ENCODE measurements at places on chromosomes 2 and 18.

DNA sequence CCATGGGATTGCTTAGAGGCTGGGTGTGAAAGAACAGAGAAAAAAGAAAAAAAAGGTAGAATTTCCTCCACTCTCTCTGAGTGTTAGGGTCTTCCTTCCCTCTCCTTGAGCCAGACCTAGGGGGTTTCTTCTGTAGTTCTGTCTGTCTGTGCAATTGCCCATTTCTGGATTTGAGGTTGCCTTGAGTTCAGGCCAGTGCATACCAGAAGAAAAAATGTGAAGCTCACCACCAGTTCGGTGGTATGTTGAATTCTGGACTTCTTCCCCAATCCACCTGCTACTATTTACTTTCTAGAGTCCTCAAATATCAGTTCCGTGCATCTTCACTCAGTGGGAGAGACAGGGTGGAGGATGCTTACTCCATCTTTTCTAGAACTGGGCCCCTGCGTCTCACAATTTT lies 15.3 kb upstream of the SELENOI start:
- DNase-seq, result no peak

- DNase-seq, result no peak
These were observed 1149.5 kb downstream of the DSC3 start for GRCh38 chr18:29892960-29893558.

- DNase-seq, result no peak
These were observed 24.2 kb upstream of the EFEMP1 start for GRCh38 chr2:55947752-55948151.

DNA sequence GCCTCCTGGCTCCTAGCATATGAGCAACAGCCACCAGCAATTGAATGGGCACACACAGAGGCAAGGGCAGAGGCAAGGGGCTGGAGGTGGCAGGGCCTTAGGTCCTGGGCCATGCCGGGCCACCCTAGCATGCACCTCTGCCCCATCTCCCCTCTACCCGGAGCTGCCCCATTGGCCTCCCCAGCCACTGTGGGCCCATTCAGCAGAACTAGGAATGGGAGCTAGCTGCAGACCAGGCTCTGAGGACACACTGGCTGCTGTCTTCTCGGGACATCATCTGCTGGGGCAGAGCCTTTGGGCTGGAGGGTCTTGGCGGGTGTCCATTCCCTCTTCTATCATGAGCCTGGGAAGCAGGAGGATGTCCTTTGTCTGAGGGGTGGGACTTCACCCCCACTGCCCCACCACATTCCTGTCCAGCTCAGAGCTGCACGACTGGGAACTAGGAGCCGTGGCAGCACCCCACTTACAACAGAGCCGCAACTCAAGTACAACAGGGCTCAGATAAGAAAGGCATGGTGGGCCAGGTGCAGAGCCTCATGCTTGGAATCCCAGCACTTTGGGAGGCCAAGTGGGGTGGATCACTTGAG lies 800 bp downstream of the VIL1 start:
- no peak for DNase-seq

DNA sequence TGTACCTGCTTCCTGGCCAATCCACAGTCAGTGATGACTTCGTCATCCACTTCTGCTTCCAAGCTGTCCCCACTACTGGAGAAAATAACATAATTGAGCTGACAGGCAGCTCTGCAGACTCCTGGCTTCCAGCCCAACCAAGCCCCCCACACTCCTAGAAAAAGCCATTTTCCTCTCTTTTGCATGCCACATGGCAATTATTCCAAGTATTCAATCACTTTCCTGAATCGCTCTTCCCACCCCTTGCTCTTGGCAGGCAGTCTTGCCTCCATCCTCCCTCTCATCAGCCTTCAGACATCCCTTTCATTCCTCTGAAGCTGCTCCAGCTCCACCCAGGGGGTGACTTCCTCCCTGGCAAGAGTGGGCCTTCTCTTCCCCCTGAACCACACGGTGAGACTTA lies 14.3 kb upstream of the ST8SIA5 start:
- no peak for DNase-seq

GRCh38 chr2:101446869-101447268 lies 28.0 kb downstream of the RFX8 start:
- DNase-seq, result no peak

- DNase-seq, result no peak
These were observed 41.3 kb downstream of the RTP5 start for GRCh38 chr2:241910604-241911520.

GRCh38 chr2:111689941-111690340 lies 194.1 kb downstream of the ANAPC1 start:
- DNase-seq, result no peak

DNA sequence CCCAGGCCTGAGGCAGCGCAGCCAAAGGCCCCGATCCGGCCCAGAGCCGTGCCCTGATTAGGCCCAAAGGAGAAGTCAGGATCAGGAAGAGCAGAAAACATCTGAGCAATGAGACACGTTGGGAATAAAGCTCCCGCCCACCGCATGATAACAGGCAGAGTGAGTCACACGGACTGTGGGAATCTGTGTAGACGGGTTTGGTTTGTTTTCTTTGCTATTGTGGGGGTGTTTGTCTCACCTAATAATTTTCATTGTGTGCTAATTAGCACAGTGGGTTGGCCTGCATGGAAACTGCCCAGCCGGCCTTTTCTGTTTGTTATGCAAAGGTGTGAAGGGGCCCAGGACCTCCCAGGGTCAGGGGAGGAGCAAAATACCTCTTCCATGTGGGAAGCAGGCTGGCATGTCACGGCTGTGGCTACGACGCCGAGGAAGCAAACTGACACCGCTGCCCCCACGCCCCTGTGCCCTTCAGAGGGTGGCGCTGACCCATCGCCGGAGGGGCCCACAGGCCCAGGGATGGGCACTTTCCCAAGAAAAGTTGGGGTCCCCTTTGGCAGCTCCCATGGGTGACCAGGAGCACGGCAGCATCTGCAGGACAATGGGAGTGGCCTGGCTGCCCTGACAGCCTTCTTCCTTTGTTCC lies 68.4 kb upstream of the CTDP1 start:
- DNase-seq, result peak; percentile 19

DNA sequence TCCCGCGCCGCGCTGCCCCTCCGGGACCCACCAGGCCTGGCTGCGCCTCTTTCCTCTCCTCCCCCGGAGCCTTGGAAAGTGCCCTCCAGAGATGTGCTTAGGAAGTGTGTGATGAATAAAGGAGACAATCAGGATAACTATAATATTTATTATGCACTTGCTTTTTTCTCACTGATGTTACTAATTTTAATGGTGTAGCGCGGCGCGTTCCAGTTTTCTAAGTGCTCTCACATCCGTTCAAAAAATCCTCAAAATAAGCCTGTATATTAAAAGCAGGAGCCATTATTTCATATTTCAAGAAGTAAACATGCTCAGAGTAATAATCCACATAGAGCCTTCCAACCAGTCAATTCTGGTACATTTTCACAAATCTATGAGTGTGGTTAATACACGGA lies 941 bp upstream of the MPPE1 start:
- no peak for DNase-seq

- DNase-seq, result no peak
These were observed 3.9 kb downstream of the KCNK3 start for GRCh38 chr2:26696351-26696816.

GRCh38 chr2:184129073-184129472 lies 469.3 kb upstream of the ZNF804A start:
- no peak for DNase-seq

DNA sequence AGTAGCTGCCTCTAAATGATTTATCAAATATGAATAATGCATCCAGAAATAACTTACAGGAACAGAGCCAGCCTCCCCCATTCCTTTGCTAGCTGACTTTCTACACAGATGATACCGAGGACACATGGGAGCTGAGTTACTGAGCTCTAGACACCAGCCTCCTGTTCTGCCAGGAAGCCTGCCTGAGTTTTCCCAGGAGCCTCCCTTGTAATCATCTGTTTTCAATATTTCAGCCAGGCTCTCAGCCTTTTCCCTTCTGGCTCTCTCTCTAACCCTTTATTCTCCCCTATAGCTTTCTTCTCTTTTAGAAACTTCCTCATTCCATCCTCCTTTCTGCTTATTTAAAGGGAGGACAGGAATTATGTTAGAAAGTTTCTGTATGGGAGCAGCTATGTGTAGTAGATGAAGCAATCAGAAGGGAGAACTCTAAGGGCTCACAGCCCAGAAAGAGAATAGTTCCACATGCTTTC lies 911.6 kb downstream of the TDRD15 start:
- DNase-seq, result no peak

DNA sequence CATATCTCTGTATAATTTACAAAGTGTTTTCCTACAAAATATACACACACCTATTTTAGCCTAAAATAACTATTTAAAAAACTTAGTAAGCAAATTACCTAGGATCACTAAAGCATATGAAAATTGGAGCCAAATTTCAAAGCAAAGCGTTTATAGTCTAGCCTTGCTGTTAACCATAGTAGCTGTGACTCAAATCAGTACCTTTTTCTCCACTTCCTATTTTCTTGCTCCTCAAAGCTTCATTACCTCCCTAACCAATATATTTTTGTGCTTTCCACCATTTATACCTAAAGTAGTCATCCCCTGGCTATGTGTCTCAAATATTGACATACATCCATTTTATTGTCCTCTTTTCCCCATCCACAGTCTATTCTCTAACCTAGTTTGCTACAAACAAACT lies 73.1 kb downstream of the ERBB4 start:
- no peak for DNase-seq

DNA sequence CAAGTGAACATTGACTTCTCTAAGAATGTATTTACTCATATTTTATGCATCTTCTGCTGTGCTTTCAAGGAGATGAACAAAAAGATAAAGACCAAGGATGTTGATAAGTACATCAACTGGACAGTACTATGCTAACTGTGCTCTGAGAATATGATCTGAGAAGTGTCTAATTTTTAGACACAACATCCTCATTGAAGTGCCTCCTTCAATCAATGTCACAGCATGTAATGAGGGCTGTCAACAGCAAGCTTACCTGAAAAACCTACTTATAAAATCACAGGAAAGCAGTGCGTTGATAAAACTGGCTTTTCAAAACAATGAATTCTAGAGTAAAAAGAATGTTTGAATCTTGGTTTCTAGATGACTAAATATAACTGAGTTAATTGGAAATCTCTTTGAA lies 452.9 kb upstream of the DSEL start:
- no peak for DNase-seq

DNA sequence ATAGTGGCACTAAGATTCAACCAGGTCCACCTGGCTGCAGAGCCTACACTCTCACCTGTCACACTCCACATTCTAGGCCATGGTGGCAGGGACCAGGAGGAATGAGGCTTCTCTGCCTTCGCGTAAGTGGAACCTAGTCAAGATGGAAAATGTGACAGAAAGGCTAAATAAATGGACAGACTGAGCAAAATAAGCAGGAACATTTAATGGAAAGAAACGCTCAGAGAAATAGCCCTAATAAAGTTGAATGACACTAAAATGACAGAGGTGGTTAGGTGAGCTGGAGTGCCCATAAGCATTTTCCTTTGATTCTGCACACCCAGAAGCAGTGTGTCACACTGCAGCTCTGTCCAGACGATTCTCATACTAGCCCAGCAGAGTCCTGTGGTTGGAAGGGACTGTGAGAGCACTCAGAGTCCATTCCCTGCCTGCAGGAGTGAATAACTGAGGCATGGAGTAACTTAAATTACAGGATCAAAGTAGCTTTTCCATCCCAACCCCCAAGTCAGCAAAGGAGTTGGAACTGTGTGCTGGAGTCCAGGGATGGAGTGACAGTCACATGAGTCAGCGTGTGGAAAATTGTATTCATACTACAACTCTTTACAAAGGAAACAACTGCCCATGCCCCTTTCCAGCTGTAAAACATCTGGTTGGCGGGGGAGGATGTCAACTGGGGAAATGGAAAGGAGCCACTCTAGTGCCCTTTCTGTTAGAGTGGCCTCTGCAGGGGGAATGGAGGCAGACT lies 105.4 kb upstream of the LGALSL start:
- DNase-seq, result no peak

DNA sequence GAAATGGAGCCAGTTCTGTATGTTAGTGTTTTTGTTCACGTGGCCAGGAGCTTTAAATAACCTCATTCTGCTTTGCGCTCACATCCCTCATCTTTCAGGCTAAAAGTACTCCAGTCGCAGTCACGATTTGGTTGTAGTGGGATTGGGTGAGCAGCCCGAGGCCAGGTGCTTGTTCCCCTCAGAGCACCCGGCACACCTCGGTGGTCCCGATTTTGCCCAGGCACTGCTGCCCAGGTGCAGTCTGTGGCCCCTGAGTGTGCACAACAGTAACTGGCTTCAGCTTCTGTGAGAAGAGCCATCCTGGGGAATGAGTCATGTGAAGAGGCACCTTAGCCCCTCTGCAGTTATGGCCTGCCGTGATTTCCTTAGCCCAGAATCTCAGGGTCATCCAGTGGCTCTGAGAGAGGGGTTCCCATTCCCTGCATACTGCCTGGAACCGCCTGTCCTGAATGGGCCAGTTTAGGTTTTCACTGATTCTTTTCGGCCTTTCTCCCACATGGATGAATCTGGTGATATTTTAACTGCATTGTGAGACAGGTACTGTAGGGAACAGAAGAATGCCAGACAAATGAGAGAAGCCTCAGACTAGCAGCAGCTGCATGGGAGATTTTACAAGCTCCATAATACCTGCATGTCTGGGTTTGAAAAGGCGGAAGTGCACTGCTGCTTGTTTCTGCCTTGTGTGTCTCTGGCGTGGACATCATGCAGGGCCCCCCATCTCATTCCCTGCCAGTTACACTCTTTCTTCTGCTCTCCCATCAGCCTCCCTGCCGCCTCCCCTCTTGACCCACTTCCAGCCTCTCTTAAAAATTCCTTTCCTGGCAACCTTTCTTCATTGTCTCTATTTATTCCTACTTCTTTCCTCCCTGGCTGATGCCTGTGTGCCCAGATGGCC lies 33.5 kb downstream of the IMPA2 start:
- DNase-seq, result no peak

- no peak for DNase-seq
These were observed 111.4 kb downstream of the METTL4 start for GRCh38 chr18:2459886-2460285.

DNA sequence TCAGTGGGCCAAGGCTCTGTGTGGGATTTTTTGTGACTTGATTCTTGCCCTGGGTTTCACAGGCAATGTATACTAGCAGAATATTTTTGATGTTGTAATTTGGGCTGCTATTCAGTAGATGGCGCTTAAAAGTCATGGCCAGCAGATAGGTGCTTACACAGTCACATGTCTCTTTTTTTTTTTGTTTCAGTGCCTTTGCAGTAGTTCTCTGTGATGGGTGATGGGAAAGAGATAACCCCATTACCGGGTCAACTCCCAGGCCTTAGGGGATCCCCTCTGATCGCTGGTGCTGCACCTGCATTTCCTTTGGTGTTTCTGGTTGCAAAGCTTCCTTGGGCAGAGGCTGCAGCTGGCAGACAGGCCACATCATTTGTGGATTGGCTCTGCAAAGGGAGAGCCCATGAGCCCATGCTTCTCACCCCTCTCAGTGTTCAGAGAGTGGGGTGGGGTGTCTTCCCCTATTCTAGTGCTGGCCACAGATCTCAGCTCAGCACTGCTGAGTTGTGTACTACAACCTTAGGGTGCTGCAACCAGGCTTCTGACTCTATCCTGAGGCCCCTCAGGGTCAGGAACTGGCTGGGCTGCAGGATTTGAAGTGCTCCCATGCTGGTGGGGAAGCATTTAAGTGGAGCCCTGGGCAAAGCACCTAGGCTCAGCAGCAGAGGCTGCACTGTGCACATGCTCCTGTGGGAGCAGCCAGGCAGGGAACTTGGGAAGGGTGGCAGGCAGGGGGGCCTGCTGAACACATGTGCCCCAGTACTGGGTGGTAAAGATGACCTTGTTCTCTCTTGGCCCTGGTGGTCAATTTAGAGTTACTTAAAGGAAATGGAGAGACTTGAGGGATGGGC lies 219.8 kb upstream of the SPHKAP start:
- no peak for DNase-seq

GRCh38 chr18:48951448-48952286 lies 902 bp upstream of the SMAD7 start:
- peak; percentile 95 for DNase-seq

- no peak for DNase-seq
These were observed 261.4 kb downstream of the TWIST2 start for GRCh38 chr2:239109041-239109927.

- DNase-seq, result no peak
These were observed 7.3 kb downstream of the ACKR3 start for GRCh38 chr2:236576953-236577352.

Measured in tibial artery (tissue), 4 donors.